T-helper 1 cell (primary cell): ENCODE measurements at places on chromosomes 12 and 14.

- no peak for DNase-seq
Observed at GRCh38 chr12:95909871-95910270, 32.5 kb downstream of the CCDC38 start.

GRCh38 chr12:109606320-109607028 is 32.9 kb downstream of the MVK start:
- DNase-seq = no peak

DNA sequence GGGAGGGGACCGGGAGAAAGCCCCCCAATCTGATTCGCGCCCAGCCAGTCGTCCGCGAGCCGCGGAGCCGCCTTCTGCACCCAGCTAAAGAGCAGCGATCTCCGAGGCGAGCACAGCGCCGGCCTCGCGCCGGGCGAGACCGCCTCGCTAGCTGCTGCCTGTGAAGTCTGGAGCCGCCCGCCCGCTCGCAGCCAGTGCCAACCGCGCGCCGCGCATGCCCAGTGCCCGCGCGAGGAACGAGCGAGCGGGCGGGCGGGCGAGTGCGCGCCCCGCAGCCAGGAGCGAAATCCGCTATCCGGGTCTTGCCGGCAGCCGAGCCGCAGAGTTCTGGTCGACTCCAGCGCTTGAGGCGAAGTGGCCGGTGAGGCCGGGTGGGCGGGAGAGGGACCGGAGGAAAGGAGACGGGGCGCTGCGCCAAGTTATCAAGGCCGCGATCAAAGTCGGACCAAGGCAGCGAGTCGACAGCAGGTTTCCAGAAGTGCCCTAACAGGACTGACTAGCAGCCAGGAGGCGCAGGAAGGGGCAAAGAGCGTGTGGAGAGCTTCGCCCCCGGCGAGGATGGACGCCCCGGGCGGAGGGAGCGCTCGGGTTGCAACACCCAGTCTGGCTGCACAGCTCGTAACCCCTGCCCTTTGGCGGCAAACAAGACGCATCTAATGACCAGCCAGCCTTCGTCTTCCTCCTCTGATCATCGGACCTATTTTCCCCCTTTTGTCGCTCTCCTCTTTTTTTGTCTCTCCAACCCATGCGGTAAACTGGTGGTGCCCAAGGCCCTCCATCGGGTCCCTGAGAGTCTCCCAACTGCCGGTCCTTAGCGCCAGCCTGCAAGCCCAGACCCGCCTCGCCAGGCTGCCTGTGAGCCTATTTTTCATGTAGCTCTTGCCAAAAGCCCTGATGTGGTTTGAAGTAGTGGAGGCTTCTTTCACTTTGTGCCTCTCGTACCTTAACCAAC is at the start of gene EPS8:
TSS of gene EPS8 (minus strand) at position 169 of the 952 bp plus-strand sequence. CDS start 106,437 bp downstream, outside the sequence.
- DNase-seq = peak; percentile 78

- no peak for DNase-seq
Observed at GRCh38 chr12:65845751-65846537, 21.7 kb downstream of the HMGA2 start.

DNA sequence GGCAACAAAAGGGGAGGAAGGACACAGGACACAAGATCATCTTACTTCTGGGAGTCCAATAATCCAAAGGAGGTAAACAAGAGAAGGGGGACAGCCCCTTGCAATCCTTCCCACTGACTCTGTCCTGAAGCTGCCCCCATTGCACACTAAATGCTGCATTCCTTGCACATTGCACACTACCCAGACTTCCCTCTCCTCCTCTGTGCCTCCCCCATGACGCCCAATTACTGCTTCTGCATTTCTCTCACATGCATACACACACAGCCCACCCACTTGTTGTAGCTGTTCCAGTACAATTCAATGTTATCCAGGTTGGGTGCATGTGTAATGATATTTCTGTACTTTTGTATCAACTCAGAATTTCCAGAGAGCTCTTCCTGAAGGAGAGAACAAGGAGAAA is 5.5 kb downstream of the NDRG2 start:
- DNase-seq = no peak

DNA sequence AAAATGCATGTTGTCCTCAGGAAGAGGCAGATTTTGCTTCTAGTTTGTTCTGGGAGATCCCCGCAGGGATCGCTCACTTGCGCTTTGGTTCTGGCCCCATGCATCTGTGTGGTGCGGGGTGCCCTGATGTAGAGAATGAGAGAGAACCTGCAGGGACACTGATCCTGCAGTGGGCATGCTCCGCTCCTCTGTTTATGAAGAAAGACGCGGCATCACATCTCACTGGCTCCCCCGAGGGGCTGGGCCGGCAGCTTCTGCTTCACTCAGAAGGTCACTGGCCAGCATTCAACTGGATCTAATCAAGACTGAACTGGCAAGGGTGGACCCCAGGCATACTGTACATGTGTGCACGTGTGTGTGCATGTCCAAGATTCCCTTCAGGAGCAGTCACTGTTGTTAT is 164.2 kb downstream of the CALM1 start:
- no peak for DNase-seq

DNA sequence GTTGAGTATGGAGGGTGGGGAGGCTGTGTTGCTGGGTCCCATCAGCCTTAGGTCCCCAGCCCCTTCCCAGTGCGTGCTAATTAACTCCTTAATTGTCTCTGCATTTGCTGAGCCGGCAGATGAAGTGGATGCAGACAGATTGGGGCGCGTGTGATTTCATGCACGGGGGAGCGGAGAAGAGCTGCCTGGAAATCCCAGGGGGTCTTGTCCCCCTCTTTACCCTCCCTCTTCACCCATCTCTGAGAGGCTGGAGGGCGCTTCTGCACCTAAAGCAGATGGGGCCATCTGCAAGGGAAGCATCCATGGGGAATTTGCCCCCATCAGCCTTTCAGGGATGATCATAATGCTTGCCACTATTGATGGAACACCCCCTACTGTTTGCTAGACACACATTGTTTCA is 4.4 kb upstream of the ASIC1 start:
- DNase-seq = no peak

DNA sequence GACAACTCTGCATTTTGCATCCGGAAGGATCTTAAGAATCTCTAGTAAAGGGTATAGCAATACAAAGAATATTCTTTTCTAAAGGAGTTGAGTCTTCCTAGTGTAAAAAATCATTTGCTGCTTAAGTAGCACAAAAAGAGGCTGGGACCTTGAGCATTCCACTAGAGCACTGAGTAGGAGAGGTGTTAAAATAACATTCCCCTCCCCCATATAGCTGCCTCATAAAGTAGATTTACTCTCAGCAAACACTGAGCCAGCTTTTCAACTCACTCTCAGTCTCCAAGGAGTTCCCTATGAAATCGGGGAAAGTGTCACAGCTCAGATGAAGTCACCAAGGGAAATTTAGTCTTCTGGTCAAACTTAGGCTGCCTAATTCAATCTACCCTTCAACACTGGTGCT is 592.7 kb downstream of the ETNK1 start:
- DNase-seq = no peak

- peak; percentile 73 for DNase-seq
Observed at GRCh38 chr12:6335451-6336078, 6.3 kb downstream of the TNFRSF1A start.

DNA sequence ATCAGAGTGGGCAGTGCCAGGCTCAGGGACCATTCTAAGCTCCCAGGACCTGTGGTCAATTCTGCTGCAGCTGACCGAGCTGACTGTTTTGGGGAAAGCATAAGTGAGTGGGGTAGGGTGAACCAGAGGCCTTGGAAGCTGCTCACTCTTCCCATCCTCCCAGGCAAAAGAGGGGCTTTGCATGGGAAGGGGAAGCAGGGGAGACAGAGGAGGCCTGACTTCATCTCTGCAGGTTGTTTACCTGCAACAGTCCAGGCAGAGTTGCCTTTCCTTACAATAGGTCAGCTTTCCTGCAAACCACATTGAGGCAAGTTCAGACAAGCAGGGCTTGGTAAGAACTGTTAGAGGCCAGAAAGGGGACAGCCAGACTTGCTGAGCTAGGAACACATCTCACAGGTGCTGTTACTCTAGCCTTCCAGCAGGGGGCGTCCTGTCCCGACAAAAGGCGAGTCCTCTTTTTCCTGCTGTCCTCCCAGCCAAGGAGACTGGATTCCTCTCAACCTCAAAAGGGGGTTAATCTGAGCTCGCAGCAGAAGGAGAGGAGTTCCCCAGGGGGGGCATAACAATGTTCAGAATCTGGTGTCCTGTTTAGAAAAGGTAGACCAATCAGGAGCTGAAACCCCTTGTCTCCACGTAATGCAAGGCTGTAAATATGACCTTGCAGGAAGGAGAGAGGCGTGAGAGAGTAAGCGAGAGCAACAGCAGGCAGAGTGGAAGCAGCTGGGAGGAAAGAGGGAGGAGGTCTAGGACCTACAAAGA is 4.3 kb upstream of the DHRS2 start:
- DNase-seq = peak; percentile 64

DNA sequence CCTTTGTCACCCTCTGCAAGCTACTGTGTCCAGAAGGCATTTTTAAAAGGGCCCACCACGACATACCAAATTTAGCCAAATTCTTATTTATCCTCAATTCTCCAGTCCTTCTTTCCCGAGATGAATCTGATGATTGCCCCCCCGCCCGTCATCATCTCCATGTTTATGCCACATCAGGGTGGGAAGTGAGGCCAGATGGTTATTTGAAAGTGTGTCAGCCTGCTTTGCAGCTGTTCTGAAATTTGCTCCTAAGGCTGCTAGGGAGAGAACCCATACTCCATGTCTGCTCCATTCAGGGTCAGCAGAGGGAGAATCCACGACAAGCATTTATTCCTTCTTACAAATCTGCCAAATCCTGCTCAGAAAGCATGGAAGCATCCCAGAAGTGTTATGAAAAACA is 337.8 kb downstream of the ADAMTS20 start:
- no peak for DNase-seq

GRCh38 chr12:68804657-68805591 is 3.1 kb upstream of the MDM2 start:
- DNase-seq = no peak

DNA sequence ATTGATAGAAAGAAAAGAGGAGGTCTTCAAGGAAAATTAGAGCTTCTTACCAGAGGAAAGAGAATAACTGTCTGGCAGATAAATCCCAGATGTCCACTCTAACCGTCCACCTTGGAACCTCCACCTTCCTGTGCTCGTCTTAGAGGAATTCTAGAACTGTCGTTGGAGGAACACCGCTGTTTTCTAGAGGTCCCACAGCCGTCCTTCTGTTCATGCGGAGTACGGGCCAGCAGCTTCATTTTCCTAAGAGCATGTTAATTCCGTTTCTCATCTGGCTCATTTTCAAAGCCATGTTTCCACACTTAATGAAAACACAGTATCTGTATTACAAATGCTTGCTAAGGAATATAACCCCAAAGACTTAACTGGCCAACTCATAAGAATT is 107.9 kb upstream of the ESRRB start:
- no peak for DNase-seq

GRCh38 chr14:38110258-38110657 is 97.4 kb upstream of the SSTR1 start:
- no peak for DNase-seq

- DNase-seq = no peak
Observed at GRCh38 chr12:24861766-24862540, 86.9 kb downstream of the BCAT1 start.

GRCh38 chr14:105888151-105888550 is 361.8 kb downstream of the TMEM121 start:
- DNase-seq = peak; percentile 1

DNA sequence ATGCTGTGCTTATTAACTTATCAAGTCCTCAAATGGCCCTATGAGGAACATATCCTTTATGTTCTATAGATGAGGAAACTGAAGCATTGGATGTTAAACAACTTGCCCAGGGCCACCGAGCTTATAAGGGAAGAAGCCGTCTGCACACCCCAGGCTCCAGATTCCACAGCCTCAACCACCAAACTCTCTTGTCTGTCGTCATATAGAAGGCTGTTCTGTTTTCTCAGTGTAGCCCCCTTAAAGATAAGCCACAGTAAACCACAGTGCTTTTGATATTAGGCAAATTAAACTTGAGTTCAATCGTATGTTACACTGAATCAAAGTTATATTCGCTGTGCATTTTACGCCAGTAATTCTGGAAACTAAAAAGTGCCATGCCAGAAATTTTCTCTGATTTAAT is 116.7 kb downstream of the PRKCH start:
- DNase-seq = no peak

- peak; percentile 14 for DNase-seq
Observed at GRCh38 chr12:50986966-50987737, 34.8 kb downstream of the HIGD1C start.
